Right renal pelvis (tissue), 4 donors: ENCODE measurements at places on chromosomes 2 and 18. TPM values are rescaled to one million over a fixed set of nuclear protein-coding genes. Genes with fewer than 3 reads are reported as not detected.

GRCh38 chr2:207511851-207512250 lies 17.9 kb upstream of the CREB1 start:
- DNase-seq: no peak

TUBB6 gene
- polyA plus RNA-seq: 75.3 TPM

GRCh38 chr2:159635006-159635789 lies 18.9 kb upstream of the BAZ2B start:
- DNase-seq: no peak

AP1S3 gene
- polyA plus RNA-seq: 12.4 TPM

GRCh38 chr2:220930271-220931076 lies 641.6 kb downstream of the EPHA4 start:
- no peak for DNase-seq

DNA sequence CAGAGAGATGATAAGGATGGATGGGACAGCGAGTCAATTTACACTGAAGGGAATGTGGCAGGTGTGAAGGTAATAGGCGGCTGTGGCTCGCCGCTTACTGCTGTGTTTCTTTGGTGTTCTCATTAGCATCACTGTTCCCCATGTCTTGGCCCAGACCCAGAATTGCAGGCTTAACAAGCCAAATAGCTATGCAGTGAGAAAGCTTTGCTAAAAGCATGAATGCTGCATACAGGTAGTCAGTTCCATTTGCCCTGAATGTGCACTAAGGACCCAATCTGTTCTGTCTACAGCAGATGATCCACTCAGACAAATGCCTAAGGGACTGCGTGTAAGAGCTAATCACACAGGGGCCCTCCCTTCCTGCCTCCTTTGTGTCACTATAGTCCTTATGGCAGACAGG lies 262.6 kb downstream of the DCDC2C start:
- no peak for DNase-seq

- no peak for DNase-seq
Measured at GRCh38 chr2:238525990-238526389, 99.3 kb downstream of the ASB1 start.

CHRND gene
- polyA plus RNA-seq: 0.40 TPM

NYAP2 gene
- polyA plus RNA-seq: not detected

TSPYL6 gene
- not detected for polyA plus RNA-seq

- no peak for DNase-seq
Measured at GRCh38 chr2:234304950-234305349, 191.9 kb downstream of the ARL4C start.

DHX57 gene
- polyA plus RNA-seq: 32.9 TPM

- no peak for DNase-seq
Measured at GRCh38 chr2:46846536-46846935, 69.1 kb downstream of the MCFD2 start.

FSIP2 gene
- polyA plus RNA-seq: 2.8 TPM

DNA sequence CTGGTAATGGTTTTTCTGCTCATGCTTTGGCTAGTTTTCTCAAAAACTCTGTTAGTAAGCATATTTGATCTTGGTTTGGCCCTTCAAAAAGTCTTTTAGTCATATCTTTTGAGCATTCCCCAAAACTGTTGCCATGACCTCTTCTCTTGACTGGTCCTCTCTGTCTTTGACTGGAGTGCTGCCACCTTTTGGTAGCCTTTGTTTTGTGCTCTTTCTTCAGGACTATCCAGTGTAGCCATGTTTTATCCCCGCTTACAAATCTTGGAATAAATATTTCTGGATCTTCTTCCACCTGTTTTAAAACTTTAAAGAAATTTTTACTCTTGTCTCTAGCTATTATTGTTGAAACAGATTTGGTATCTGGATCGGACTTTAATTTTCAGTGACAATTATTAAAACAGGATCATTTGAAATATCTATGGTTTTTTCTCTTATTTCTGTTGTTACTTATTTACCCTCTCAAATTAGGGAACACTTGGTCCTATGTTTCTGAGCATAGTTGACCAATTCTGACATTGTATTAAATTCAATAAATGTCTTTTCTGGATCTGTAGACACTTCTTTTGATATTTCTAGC lies 965 bp upstream of the ELOA2 start:
- no peak for DNase-seq

TBR1 gene
- polyA plus RNA-seq: 0.04 TPM

GRCh38 chr18:8865934-8866333 lies 160.6 kb downstream of the MTCL1 start:
- no peak for DNase-seq

- DNase-seq: no peak
Measured at GRCh38 chr2:198098918-198099317, 294.5 kb downstream of the PLCL1 start.

C2orf66 gene
- not detected for polyA plus RNA-seq

SRD5A2 gene
- 0.06 TPM for polyA plus RNA-seq

CDKL4 gene
- 0.77 TPM for polyA plus RNA-seq

- DNase-seq: peak; percentile 76
Measured at GRCh38 chr2:16546128-16546754, 119.4 kb downstream of the CYRIA start.

GRCh38 chr2:160783474-160783873 lies 289.9 kb upstream of the RBMS1 start:
- no peak for DNase-seq

C2orf80 gene
- polyA plus RNA-seq: 0.31 TPM

DNA sequence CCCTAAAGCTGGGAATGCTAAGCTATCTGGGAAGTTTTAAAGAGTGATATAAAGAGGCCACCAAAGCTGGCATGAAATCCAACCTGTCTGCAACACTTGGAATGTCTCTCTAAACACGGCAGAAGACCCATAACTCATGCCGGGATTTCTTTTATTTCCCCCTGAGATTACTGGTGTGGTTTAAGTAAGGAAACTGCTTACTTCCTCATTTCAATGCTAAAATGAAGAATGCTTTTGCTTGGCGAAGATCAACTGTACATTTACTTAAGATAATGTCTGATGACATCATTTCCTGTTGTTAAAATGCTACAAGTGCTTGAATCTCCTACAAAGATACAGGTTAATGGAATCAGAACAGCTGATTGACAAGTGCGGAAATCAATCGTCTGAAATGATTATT lies 353.8 kb upstream of the SALL3 start:
- no peak for DNase-seq

- no peak for DNase-seq
Measured at GRCh38 chr2:148653437-148653836, 8.9 kb downstream of the EPC2 start.

KCNIP3 gene
- 15.2 TPM for polyA plus RNA-seq

- no peak for DNase-seq
Measured at GRCh38 chr2:109439986-109440385, 173.8 kb downstream of the SEPTIN10 start.

SLC11A1 gene
- 0.57 TPM for polyA plus RNA-seq

DNA sequence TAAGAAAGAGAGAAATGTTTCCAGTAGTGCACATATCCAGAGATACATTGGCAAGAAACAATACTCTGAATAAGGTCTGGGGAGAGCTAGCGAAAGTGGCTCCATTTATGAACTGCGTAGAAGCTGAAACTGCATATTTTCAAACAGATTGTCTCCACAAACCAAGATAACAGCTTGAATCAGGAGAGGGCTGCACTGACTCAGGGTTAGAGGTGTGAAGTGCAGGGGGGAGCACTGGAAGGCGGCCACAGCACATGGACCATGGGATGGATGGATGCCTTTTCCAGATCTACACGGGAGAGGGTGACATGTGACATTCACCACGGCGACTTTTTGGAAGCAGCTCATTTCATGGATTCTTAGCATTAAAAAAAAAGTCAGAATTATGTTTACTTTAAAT lies 729.4 kb downstream of the RNF144A start:
- no peak for DNase-seq

DNA sequence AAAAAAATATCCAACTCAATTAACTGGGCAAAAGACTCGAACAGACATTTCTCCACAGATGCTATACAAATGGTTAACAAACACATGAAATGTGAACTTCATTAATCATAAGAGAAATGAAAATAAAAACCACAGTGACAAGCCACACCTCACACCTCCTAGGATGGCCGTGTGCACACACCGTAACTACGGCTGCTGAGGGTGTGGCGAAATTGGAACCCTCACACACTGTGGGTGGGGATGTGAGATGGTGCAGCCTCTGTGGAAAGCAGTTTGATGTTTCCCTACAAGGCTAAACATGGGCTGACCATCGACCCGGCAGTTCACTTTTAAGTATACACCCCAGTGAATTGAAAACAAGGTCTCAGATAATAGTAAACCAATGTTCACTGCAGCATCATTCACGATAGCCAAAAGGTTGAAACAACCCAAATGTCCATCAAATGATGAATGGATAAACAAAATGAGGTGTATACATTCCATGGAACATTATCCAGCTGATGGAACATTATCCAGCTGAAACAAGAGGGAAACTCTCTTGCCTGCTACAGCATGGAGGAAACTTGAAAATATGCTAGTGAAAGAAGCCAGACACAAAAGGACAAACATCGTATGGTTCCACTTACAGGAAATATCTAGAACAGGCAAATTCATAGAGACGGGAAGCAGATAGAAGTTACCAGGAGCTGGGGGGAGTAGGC lies 32.2 kb downstream of the ZAP70 start:
- DNase-seq: no peak

GRCh38 chr18:46055838-46056230 lies 16.2 kb downstream of the PSTPIP2 start:
- DNase-seq: no peak

GPBAR1 gene
- polyA plus RNA-seq: 2.3 TPM

DNA sequence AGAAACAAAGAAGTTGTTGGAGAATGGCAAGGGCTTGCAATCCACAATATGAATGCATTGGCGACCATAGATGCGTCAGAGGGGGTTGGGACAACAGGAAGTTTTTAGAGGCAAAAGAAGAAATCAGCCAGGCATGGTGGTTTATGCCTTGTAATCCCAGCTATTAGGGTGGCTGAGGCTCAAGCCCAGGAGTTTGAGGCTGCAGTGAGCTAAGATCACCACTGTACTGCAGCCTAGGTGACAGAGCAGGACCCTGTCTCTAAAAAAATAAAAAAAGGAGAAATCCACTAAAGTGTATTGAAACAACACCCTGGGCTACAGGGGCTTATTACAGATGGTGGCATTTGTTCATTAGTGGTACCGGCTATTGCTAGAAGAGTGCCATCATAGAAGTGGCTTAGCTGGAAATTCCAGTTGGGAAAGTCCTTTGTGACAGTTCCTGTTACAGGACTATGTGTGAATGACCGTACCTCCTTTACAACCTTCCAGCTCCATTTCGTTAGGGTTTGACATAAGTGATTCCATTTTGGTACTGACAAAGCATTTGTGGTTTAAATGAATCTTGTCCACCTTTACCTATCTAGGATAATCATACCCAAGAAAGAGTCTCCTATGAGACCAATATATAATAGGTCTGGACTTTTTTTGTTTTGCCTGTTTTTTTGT lies 10.7 kb upstream of the WDSUB1 start:
- no peak for DNase-seq

DNA sequence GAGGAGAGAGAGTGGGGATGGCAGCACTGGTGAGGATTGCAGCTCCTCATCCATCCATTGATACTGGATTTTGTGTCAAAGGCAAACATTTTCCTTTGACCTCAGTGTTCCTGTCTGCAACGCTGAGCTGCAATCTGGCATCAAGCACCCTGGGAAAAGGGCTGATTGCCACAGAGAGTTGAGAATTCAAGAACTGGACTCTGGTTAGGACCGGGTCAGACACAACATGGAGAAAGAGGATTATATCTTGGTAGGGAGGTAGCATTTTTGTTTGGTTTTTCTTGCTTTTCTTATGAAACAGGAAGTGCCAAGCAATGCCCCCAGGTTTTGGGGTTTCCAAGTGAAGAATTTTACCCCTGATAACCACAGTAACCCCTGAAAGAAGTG lies 81.9 kb upstream of the PKDCC start:
- DNase-seq: no peak

DNA sequence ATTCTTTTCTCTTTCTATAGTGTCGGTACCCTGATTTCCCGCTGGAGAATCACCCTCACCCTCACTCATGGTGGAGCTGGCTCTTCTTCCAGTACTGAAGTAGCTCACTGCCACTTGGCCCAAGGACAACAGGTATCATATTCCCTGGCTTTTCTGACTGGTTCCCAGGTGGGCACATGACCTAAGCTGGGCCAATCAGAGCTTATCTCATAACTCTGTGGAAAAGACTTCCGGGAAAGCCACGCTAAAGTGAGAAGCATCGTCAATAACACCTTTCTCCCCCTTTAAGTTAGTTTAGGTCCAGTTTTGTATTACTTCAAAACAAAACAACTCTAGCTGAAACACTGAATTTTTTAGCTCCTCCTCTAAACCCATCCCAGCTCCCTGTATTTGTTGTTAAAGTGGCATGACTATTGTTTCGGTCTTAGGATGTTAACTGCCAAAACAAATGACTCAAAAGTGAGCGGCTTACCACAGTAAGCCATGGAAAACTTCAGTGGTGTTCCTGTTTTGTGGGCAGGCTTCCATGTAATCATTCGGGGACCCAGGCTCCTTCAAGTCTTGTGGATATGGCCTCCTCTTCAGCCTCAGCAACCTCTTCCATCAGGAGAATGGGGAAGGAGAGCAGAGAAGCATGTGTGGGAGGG lies 137.4 kb upstream of the DLX2 start:
- no peak for DNase-seq

DNA sequence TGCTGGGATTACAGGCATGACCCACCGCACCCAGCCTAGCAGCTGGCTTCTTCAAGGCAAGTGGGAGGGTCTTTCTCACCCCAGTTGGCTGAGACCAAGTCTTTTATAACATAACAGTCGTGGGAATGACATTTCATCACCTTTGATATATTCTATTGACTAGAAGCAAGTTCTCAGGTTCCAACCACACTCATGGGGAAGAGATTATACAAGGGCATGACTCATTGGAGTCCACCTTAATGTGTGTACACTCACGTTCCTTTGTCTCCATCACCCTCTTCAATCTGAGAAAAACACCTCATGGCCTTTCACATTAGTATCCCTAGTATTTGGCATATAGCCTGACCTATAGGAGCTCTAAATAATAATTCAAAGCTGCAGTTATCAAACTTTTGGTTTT lies 2.8 kb upstream of the BBS5 start:
- DNase-seq: no peak

DNA sequence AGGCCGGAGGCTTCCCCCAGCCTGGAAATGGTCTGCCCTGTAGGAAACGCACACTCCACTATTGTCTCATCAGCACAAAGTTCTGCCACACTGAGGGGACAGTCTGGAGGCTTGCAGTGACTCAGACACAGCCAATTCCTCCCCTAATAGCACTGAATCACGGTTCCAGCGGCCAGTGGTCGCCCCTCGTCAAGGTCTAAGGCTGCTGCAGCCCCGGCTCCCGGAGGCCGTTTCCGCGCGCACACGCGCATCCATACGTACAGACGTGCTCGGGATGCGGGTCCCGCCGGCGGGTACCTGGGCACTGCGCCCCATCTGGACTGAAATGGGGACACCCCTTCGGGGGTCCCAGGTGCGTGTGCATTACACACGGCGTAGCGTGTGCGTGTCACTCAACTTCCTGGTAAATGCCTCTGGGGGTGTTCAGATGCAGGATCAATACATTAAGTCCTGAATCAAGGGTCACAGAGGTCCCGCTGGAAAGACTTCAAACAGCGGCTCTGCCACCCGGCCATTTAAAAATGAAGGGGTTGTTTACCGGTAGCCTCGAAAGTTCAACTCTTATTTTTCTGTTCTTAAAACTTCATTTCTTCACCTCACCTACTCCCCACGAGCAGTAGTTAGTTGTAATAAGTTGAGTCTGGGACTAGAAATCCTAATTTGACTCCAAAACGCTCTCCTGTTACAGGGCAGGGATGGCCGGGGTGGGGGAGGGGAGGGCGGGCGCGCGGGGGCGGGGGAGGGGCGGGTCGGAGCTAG lies 572 bp upstream of the ZNF516 start:
- no peak for DNase-seq

KYNU gene
- 8.7 TPM for polyA plus RNA-seq

GRCh38 chr2:217614498-217614897 lies 388.3 kb downstream of the TNS1 start:
- DNase-seq: no peak

- no peak for DNase-seq
Measured at GRCh38 chr2:147479358-147479757, 365.5 kb upstream of the ACVR2A start.
